ENCODE measurements at places on chromosomes 13 and 19.

GRCh38 chr13:69450245-69450644 lies 657.4 kb upstream of the ATXN8OS start:
- DNase-seq, result no peak

DNA sequence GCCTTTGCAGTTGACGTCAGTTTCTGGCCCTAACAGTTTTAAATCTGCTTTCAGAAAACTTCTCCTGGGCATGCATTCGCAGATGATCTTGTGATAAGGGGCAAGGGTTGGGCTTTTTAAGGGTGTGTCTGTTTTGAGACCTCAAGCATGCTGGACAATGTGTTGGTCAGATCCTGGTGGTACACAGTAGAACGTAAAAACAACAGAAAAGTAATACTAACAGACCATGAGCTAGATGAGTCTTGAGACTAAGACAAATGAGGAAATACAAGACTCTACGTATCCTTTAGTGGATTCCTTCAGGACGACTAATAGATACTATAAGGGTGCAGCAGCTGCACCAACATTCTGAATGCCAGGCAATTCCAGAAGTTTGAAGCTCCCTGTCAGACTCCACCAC lies 237.6 kb downstream of the DNAJC15 start:
- no peak for DNase-seq

DNA sequence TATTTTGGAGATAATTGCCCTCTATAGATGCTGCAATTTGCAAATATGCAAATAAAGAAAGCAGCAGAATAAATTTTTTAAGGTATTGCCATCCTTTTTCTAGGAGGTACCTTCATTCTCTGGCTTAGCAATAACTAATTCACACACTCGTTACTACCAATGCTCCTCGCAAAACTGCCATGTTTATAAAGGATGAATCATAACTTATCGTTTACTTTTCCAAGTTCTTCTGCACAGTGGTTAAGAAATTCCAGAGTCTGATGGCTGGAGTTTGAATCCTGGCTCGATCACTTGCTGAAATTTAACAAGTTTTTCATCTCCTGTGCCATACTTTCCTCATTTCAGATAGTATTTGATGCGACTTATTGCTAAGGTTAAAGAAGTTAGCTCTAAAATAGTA lies 708.6 kb upstream of the KLHL1 start:
- DNase-seq, result no peak

DNA sequence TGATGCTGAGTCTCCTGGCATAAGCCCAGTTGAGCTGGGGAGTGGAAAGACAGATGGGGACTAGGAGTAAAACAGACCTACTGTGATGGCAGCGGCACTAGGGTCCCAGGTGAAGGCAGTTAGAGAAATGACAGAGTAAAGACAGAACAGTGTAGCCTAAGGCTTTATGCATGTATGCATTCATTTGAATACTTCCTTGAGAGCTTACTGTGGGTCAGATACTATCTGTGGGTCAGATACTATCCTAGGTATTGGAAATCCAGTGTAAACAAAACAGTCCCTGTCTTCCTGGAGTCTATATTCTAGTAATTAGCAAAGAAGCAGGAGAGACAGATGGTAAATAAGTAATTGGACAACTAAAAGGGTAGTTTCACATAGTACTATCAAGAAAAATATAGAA lies 73.7 kb upstream of the LRCH1 start:
- DNase-seq, result no peak

- DNase-seq, result no peak
These were observed 129.7 kb downstream of the SLC7A1 start for GRCh38 chr13:29465741-29466293.

DNA sequence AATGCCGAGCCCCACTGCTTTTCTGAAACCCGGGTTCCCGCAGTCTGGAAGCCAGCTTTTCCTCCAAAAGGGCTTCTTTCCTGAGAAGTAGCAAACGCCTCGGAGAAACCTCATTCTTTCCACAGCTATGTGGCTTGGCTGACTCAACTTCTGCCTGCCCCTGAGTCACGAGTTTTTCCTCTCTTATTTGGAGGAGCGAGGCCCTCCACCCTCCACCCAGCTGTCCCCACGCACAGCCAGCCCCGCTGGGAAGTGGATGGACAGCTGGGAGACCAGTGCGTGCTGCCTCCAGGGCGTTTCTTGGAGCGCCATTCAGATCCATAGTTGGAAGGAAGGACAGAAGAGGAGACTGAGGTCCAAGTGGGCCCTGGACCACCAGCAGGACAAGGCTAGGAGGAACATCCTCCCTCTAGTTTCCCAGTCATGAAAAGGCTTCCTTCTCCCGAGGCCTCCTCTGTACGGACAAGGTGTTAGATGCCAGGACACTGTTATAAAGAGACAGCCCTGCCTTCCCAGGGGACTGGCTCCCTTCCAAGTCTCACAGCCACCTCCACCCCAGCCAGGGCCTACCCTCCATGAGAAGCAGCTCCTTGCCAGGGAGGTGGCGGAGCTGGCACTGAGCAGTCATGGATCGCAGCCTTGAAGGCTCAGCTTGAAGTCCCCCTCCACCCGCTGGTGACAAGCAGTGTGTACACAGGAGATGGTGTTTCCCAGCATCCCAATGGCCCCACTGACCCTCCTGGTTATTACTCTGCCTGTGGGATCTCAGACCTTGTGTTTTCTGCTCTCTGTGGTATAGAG lies 2.5 kb upstream of the PLEKHF1 start:
- DNase-seq, result no peak

DNA sequence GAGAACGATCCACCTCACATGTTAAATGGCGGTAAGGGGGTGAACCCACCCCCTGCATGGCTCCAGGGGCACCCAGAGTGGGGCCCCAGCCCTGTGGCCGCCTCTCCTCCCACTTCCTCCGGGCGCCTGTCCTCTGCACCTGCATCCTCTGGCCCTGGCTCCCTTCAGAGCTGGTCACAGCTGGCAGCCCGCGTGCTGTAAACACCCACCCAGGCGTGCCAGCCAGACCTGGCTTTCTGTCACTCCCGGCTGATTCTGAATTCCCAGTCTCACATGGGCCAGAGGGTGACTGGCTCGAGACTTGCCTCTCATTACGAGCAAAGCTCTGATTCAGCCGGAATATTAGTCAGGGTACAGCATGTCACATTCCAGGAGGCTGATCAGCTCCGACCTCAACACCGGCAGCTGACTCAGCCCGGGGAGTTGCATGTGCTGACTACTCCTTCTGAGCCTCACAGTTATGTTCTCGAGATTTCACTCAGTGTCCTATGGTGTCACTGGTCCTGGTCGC lies 75.1 kb downstream of the GNG7 start:
- peak; percentile 63 for DNase-seq
